ENCODE measurements at places on chromosomes 5 and 9.

DNA sequence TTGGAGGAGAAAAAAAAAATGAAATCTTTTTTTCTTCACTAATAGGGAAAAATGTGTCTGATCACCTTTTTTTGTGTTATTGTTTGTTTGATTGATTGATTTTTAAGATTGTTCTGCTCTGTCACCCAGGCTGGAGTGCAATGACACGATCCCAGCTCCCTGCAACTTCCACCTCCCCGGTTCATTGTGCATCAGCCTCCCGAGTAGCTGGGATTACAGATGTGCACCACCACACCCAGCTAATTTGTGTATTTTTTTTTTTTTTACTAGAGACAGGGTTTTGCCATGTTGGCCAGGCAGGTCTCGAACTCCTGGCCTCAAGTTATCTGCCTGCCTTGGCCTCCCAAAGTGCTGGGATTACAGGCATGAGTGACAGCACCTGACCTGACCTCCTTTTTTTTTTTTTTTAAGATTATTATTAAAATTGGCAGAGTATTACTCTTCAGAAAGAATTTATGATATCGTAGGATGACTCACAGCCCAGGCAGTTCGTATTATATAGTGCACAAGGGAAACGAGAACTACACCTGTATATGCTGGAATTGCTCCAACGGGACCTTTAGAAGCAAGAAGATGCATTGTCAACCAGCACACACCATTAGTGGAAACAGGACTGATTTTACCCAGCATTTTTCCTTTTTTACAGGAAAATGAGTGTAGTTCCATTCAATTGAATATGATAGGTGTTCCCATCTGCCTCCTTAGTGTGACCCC lies 27.7 kb downstream of the FUBP3 start:
- no peak for DNase-seq

DNA sequence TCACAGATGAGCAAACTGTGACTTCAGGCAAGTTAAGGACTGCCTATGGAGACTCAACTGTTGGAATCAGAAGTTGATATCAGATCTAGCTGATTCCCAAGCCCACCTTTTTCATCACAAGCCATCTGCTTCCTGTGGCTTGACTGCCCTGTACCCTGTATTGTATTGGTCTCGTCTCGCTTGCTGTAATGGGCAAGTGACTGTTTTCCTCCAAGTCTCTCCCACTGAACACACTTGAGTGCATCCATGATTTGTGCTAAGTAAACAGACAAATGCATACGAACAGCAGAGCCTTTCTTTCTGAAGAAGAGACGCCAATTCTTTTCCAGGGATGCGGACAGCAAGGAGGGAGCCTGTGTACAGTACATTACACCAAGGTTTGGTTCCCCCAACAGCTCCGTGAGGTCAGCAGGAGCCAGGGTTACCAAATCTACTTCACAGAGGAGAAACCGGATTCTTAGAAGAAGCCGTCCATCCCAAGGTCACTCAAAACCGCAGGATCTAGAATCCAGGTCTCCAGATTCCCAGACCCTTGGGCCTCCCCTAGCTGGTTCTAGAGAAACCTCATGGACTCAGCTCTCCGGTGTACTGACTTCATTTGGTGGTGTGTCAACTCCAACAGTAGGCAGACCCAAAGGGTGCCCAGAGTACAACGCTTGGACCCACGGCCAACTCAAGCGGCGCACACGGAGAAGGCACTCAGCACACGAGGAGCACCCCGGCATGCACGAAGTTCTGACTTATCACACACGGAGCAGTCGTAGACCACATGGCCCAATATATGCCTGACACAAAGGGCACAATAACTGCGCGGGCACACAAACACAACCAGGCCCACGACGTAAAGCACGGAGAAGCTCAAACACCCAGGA lies 1.1 kb downstream of the BAG1 start:
- DNase-seq, result no peak

DNA sequence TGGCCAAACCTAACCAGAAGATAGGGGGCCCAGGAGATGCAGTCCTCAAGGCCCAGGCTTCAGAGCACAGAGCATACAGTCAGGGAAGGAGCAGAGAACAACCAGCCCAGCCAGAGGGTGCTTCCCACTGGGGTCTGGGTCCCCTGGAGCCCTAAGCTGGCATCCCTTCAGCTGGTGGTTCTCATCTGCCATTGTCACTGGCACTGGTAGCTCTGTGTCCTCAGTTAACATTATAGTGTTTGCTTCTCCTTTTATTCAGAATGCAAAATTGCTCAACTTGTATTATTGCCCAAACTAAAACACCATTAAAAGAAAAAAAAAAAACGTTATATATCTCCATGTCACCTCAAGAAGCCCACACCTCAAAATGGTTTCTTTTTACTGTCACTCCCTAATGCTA lies 219.2 kb downstream of the ENC1 start:
- DNase-seq, result no peak

- DNase-seq, result no peak
These were observed 203.6 kb downstream of the GABRB2 start for GRCh38 chr5:161342886-161343285.

DNA sequence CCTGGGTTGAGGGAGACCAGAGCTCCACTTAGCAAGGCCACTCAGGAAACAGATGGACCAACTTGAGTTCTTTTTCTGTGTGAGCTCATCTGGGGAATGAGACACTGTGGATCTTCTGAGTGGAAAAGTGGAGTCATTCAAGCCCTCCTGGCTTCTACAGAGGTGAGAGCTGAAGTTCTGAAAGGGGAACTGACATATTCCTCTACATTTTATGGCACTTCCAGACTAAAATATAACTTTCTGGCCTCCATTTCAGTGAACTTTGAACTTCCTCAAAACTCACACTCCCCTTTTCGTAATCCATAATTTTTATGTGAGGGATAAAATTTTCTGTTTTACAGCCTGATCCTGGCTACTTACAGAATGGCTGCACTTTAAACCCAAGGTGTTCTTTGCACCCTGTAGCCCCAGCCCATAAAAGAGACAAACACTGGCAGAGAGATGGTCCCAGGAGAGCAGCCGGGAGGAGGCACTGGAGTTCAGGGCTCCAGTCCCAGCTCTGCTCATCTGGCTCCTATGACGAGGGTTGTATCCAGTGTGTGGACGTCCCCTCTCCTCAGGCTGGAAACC lies 10.8 kb downstream of the SPAAR start:
- no peak for DNase-seq

DNA sequence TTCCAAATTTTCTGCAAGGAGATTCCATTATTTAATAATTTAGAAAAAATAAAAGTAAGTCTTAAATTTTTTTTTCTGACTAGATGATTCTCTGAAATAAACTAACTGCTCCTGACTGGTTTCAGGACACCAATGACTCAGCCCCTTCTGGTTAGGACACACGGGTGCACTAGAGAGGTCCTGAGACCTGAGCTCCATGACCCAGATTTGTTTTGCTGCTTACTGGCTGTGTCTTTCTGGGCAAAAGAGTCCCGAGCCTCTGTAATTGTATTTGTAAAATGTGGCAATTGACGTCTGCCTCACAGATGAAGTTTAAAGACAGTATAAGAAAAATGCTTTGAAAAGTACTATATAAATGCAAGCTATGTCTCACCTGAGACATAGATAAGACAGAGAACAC lies 89.1 kb downstream of the SLC24A2 start:
- DNase-seq, result no peak

- DNase-seq, result no peak
These were observed 201.9 kb upstream of the ANKRD55 start for GRCh38 chr5:56434986-56435385.

DNA sequence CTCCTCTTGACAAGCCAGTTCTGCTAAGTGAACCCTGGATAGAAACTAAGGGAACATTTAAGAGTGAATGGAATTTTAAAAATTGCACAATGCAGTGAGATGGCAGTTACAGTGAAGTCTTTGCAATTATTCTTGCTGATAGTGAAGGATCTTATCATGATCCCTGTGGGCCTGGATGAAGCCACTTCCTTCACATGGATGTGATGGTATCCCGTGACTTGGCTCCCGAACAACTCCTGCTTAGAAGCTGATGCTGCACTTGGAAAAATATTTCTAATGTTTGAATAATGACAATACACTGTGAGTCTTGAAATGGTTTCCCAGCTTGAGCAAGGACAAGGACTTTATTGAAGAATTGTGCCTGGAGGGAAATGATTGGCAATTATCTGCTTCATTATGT lies 49.2 kb upstream of the NTRK2 start:
- DNase-seq, result no peak

GRCh38 chr9:76917299-76917698 lies 11.4 kb upstream of the PRUNE2 start:
- DNase-seq, result no peak

GRCh38 chr5:180046656-180047055 lies 24.9 kb downstream of the RNF130 start:
- DNase-seq, result no peak

- DNase-seq, result no peak
These were observed 39.4 kb downstream of the MRPS27 start for GRCh38 chr5:72280581-72281069.

GRCh38 chr9:69622676-69623075 lies 49.5 kb downstream of the APBA1 start:
- no peak for DNase-seq

GRCh38 chr9:133103183-133103986 lies 17.7 kb downstream of the RALGDS start:
- DNase-seq, result no peak

- DNase-seq, result no peak
These were observed 8.6 kb downstream of the ECSCR start for GRCh38 chr5:139453683-139454567.

- no peak for DNase-seq
These were observed 190.2 kb upstream of the ELL2 start for GRCh38 chr5:96151891-96152290.

GRCh38 chr5:17735761-17736160 lies 101.5 kb downstream of the TAF11L14 start:
- DNase-seq, result no peak

DNA sequence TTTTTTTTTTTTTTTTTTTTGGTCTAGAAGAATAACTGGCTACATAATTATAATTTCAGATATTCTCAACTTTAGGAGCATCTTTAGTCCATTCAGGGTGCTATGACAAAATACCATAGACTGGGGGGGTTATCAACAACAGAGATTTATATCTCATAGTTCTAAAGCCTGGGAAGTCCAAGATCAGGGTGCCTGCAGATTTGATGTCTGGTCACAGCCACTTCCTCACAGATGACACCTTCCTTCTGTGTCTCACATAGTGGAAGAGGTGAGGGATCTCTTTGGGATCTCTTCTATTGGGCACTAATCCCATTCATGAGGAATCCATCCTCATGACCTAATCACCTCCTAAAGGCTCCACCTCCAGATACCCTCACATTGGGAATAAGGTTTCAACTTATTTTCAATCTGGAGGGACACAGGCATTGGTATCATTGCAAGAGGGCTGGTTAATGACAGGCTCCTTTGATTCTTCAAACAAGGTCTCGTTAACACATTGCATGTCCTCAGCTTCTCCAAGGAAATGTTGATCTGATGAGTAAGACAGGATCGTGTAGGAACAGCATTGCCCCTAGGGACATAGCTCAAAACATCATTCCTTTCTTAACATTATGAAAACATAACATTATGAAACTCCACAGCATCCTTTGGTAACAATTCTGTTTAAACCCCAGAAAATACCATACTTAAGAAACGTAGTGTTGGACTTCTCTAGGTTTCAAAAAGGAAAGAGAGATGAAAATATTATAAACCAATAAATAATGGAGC lies 372.4 kb downstream of the SEMA5A start:
- no peak for DNase-seq

- DNase-seq, result no peak
These were observed 408.4 kb downstream of the NTRK2 start for GRCh38 chr9:85077944-85078343.

DNA sequence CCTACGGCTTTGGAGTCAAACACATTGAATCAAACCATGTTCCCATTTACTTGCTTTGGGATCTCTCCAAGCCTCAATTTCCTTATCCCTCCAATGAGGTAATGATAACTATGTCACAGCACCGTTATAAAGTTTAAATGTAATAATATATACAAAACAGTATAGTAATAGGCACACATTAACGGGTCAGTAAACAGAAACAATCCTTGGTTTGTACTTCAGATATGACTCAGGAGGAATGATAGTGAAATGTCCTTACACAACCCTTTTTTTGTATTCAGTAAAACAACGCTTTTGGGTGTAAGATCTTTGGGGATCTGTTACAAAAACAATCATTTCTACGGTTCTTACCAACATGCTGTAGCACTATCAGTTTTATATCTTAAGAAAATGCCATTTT lies 178.5 kb upstream of the GNA14 start:
- DNase-seq, result no peak

- no peak for DNase-seq
These were observed 30.0 kb upstream of the ANKH start for GRCh38 chr5:14901462-14902051.

DNA sequence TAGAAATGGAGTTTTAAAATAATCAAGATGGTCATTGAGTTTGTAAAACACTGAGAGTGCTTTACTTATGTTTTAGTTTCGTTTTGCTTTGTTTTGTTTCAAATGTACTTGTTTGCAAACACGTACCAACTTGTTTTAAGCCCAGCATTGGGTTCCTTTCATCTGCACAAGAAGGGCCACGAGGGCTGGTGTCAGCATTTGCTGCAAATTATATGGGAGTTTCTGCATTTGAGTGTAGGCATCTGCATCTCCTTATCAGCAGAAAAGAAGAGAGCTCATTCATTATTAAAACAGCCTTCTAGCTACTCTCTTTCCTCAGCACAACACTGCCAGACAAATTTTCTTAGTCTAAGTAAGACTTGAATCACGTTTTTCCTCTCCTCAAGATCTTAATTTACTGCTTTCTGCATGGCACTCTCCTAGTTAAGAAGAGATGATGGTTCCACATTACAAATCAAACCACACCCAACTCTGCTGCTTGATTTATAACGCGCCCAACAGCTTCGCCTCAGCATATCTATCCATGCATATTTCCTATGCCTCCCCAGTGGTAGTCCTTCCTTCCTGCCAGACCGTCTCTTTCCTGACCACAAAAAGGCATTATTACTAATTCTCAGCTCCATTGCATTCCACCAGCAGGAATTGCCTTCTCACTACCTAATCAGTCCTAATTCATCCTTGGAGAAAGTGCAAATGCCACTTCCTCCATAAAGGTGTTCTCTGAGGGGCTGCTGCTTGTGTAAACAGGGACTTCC lies 95.2 kb upstream of the CAST start:
- no peak for DNase-seq

DNA sequence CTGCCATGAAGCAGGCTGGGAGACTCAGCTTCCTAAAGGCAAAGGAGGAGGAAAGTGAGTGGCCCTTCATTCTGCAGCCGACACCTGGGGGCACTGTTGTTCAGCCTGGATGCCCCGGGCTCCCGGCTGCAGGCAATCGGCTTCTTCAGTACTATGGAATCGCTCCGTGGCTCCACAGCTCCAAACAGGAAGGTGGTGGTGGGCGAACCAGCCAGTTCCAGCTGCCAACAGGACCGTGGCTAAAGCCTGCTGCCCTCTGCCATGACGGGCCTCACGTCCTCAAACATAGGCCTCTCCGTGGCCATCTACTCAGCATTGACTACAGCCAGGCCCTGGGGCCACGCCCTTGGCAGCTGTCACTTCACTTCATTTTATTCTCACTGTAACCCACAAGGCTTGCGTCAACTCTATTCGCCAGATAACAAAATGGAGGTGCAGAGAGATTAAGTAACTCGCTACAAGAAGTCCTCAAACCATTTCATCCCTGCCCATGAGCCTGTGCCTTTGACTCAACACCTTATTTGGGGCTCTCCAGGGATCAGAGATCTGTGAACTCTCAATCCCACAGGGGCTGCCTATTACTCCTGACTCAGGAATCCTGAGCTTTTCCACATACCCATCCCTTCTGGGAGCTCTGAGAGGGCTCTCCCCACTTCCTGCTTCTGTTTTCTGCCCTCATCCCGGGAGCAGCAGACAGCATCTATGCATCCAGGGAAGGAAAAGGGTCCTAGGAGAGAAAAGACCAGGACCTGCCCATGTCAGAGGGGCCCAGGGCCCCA lies 38.0 kb downstream of the PAX5 start:
- DNase-seq, result peak; percentile 35

Measured in renal cortex interstitium (tissue), 15 donors.